ENCODE measurements at places on chromosomes 6 and 20. TPM values are rescaled to one million over a fixed set of nuclear protein-coding genes. Genes with fewer than 3 reads are reported as not detected.

MGME1 gene
- 5.8 TPM for total RNA-seq

BNIP5 gene
- total RNA-seq = not detected

SLC17A3 gene
- not detected for total RNA-seq

SEMG1 gene
- total RNA-seq = not detected

TCP11 gene
- 0.07 TPM for total RNA-seq

MYO6 gene
- 21.2 TPM for total RNA-seq

GSTA2 gene
- not detected for total RNA-seq

ZNF341 gene
- total RNA-seq = 2.0 TPM

GABBR1 gene
- 25.4 TPM for total RNA-seq

TP53TG5 gene
- total RNA-seq = not detected

CST2 gene
- 17.5 TPM for total RNA-seq

GHRH gene
- total RNA-seq = not detected

FAM162B gene
- total RNA-seq = 11.5 TPM

ZKSCAN8 gene
- total RNA-seq = 23.0 TPM

MYLK2 gene
- 0.07 TPM for total RNA-seq

ACTL10 gene
- 3.5 TPM for total RNA-seq

MPIG6B gene
- not detected for total RNA-seq

ZNF311 gene
- 0.99 TPM for total RNA-seq

SYCP2L gene
- total RNA-seq = not detected

SPEF1 gene
- 0.20 TPM for total RNA-seq

SRMS gene
- not detected for total RNA-seq

NFATC2 gene
- total RNA-seq = 0.30 TPM

ID4 gene
- total RNA-seq = 19.0 TPM

RIN2 gene
- total RNA-seq = 50.4 TPM

DUSP22 gene
- total RNA-seq = 18.6 TPM

RTEL1 gene
- 22.5 TPM for total RNA-seq

ATP5F1E gene
- total RNA-seq = 21.0 TPM

MCM8 gene
- 5.3 TPM for total RNA-seq

TSPO2 gene
- not detected for total RNA-seq

ZSCAN31 gene
- 4.2 TPM for total RNA-seq
